ENCODE measurements at places on chromosomes 4 and X.

- DNase-seq: no peak
These were observed 43.5 kb downstream of the CLCN3 start for GRCh38 chr4:169663831-169664230.

GRCh38 chr4:121209171-121209570 is 45.0 kb upstream of the TNIP3 start:
- DNase-seq: no peak

DNA sequence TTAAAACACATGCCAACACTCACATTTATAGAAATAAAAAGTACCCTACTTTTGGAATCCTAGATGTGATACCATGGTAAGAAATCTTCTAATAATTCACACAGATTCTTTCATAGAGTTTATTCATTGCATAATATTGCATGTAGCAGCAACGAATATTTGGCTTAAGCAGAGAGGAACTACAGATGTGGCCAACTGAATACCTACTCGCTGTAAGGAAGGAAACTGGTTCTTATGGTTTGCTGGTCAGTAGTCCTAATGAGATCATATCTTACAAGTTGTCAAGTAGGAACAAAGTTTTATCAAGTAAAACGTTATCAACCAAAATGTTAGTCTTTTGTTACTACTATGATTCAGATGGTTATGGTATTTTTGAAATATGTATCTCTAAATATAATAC is 996.1 kb downstream of the PDHA2 start:
- DNase-seq: no peak

GRCh38 chrX:48695534-48695896 is 1.0 kb upstream of the SUV39H1 start:
- no peak for DNase-seq

GRCh38 chr4:159046683-159047082 is 56.2 kb upstream of the RAPGEF2 start:
- DNase-seq: no peak

- DNase-seq: no peak
These were observed 44.5 kb downstream of the SLC9A6 start for GRCh38 chrX:136029766-136030165.

GRCh38 chrX:21960569-21961541 is 20.3 kb downstream of the SMS start:
- no peak for DNase-seq

GRCh38 chr4:54495641-54496040 is 162.1 kb upstream of the KIT start:
- DNase-seq: no peak

GRCh38 chr4:182367153-182367552 is 124.0 kb downstream of the TENM3 start:
- no peak for DNase-seq

GRCh38 chr4:13089659-13089998 is 394.5 kb downstream of the RAB28 start:
- no peak for DNase-seq

DNA sequence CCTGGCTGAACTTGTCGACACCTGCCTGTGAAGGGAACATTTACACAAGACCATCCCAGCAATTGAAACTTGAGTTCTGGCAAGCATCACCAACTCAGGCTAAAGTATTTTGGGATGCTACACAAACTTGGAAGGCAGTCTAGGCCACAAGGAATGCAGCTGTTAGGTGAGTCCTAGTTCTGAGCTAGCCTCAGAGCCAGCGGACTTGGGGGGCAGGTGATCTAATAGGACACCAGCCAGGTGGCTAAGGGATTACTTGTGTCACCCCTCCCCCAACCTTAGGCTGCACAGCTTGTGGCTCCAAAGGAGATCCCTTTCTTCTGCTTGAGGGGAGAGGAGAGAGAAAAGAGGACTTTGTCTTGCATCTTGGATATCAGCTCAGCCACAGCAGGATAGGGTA is 62.3 kb upstream of the DKK2 start:
- DNase-seq: no peak

DNA sequence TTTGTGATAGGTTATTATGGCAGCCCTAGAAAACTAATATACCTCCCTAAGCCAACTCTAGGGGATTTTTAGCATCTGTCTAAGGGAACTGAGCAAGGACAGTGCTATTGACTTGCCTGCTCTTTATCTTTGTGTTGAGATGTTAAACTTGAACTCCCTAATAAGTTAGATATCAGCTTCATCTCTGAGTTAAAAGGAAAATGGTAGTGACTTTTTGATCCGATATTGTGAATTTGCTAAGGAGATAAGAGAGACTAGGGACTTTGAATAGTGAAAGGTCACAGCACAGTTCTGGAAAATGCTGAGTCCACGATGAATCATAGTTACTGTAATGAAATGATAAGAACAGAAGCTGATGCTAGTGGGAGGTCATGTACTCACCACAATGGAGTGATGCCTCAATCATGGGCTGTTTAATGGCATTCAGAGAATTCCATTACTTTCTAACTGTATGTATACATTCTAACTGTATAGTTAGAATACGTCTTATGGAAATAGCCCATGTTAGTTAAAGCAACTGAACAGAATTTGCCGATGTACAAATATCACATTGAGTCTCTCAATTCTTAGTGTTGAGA is 147.2 kb downstream of the GLRA3 start:
- no peak for DNase-seq

DNA sequence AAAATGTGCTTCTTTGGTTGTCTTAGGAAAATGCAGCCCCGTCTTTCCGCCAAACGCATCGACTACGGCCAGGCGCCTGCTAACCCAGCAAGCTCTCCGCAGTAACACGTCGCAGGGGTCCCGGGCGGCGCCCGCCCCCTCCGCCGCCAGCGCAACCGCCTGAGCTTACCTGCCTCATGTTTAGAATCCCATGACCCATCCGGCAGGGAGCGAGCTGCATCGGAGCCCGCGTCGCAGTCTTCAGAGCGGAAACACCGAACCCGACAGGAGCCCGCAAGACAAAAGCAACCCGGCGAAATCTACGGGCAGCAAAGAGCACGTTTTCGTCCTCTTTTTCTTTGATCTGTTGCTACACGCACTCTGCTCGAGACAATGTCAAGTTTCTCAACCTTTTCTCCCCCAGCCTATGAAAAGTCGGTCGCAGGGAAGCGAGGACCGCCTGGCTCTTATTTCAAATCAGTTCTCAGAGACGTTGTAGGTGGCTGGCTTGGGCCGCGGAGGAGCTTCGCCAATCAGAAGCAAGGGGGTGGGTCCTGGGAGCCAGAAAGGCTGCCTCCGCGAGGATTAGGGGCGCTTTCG is at the start of gene MID1:
MID1 (minus strand) TSS at position 465 of the 579 bp plus-strand sequence. CDS start 53,038 bp downstream, outside the sequence.
- no peak for DNase-seq

GRCh38 chr4:175651756-175652310 is 160.2 kb downstream of the GPM6A start:
- DNase-seq: no peak

DNA sequence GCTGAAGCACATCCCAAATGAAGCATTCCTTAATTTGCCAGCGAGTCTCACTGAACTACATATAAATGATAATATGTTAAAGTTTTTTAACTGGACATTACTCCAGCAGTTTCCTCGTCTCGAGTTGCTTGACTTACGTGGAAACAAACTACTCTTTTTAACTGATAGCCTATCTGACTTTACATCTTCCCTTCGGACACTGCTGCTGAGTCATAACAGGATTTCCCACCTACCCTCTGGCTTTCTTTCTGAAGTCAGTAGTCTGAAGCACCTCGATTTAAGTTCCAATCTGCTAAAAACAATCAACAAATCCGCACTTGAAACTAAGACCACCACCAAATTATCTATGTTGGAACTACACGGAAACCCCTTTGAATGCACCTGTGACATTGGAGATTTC is 14.6 kb downstream of the TLR8 start:
- no peak for DNase-seq

DNA sequence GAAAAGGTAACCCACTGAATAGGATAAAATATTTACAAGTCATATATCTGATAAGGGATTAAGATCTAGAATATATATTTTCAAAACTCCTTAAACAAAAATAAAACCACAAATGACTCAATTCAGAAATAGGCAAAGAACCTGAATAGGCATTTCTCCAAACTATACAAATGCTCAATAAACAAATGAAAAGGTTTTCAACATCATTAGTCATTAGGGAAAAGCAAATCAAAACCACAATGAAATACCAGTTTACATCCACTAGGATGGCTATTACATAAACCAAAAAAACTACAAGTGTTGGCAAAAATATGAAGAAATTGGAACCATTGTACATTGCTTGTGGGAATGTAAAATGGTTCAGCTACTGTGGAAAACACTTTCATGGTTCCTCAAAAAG is 167.0 kb upstream of the GALNT7 start:
- DNase-seq: no peak

- DNase-seq: no peak
These were observed 23.4 kb downstream of the FBXW7 start for GRCh38 chr4:152512483-152512882.

DNA sequence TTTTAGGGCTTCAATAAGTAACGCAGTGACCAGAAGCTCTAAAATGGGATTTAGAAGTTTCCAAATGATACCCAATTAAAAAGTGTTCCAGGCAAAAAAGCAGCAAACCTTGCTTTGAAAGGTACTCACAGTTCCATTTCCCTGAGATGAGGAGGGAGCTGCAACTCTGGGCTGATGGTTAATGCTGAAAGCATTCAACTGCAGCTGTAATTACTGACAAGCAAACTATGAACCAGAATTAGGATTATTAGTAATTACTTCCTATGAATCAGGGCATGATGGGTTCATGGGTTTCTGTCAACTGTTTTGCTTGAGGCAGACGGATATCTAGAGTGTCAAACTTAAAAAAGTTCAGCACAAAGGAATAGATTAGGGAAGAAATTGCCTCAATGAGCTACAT is 357.4 kb downstream of the STIM2 start:
- no peak for DNase-seq

- DNase-seq: no peak
These were observed 46.4 kb downstream of the GAB1 start for GRCh38 chr4:143383005-143383574.

- no peak for DNase-seq
These were observed 508.0 kb upstream of the CXorf51A start for GRCh38 chrX:147322496-147322895.

GRCh38 chr4:36241771-36242170 is 2.5 kb downstream of the ARAP2 start:
- DNase-seq: no peak

DNA sequence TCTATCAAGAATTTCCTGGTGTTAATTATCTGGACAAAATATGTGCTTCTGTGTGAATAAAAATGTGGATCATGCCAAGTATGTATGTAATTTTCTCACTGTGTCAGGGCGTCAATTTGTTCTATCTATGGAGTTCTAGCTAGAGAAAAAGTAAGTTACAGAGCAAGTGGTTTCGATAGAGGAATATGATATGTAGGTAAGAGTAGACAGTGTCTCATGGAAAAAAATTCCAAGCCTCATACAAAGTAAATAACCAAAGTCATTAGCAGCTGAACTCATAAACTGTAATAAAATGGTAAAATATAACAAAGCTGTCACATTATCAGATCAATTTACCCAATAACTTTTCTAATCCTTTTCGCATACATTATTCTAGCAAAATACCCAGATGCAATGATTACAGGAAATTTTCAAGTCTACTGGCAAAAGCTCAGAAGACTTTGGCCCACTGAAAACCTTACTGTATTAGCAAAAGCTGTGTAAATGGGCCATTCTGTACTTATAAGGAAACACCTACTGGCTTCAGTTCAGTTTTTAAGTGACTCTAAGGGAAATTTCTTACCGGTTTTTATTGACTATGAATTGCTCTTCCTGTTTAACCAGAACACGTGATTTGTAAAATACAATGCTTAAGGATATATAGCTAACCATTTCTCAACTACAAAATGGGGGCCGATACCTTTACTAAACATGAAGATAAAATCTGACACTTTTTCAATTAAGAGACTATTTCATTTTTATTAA is 121.0 kb upstream of the ARSJ start:
- no peak for DNase-seq

GRCh38 chr4:128556756-128557155 is 252.7 kb upstream of the JADE1 start:
- no peak for DNase-seq

DNA sequence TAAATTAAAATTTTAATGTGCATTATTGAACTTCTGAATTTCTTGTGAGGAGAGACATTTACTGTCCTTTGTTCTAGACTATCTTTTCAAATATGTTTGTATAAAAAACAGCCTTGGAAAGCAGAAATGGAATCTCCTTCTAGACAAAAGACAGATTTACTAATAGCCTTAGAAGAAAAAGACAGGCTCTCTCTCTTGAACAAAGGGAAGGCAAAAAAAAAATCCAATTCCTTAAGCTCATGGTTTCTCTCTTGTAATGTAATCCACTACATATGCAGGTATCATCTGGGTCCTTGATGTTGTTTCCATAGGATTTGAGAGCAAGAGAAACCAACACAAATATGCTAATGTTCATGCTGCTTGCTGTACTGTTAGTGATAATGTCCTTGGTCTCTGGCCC is 106.0 kb downstream of the TBCK start:
- DNase-seq: no peak

- no peak for DNase-seq
These were observed 23.7 kb downstream of the DCHS2 start for GRCh38 chr4:154467886-154468285.

GRCh38 chrX:149948016-149948415 is 9.7 kb upstream of the EOLA2 start:
- DNase-seq: no peak

GRCh38 chr4:145523117-145523516 is 41.5 kb downstream of the SMAD1 start:
- no peak for DNase-seq
